Stimulated activated naive B cell treated with anti-CD40 and anti-IgM and Interleukin-4, amounts not matched to agents 10 μg/mL and 1 μg/mL and 100 μg/mL, for 72 hours (primary cell): ENCODE measurements at places on chromosomes 13 and 19.
A peak's percentile ranks its signal among the peaks of the same experiment; 100 is the strongest.

GRCh38 chr19:6590258-6590826 lies 608 bp downstream of the CD70 start:
- peak overlapping the region; percentile 94 for H3K27ac ChIP-seq
- H3K27me3 ChIP-seq = peaks cover 28% of the 10 kb centered on the region
- H3K36me3 ChIP-seq = peaks cover 40% of the 10 kb centered on the region
- H3K4me1 ChIP-seq = peaks cover 65% of the 10 kb centered on the region
- no peak for DNase-seq

GRCh38 chr13:108463340-108463739 lies 166.1 kb upstream of the MYO16 start:
- no peak for DNase-seq
- H3K4me1 ChIP-seq = no peaks in the 10 kb centered on the region
- no peak overlapping the region for H3K4me3 ChIP-seq
- H3K27ac ChIP-seq = no peak overlapping the region
- H3K36me3 ChIP-seq = no peaks in the 10 kb centered on the region

DNA sequence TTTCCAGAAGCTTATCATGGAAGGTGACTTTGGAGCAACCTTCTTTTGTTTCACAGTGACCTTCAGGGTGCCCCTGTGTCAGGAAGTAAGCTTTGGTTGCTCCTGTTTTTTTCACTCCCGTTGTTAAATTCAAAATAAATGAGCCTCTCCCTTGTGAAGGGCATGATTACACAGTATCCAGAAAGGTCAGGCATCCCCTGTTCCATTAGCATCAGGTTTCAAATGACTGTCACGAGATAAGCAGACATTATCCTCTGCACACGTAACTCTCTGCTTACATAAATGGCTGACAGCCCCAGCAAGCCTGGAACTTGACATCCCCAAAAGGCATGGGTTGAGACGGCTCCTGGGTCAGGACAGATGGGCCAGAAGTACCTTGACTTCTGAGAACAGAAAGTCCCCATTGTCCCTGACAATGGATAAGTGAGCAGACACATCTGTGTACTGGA lies 52.0 kb downstream of the RAB20 start:
- H3K36me3 ChIP-seq = peaks cover 2% of the 10 kb centered on the region
- H3K4me3 ChIP-seq = no peak overlapping the region
- H3K27ac ChIP-seq = no peak overlapping the region
- H3K27me3 ChIP-seq = peaks cover 4% of the 10 kb centered on the region
- H3K4me1 ChIP-seq = peaks cover 13% of the 10 kb centered on the region

DNA sequence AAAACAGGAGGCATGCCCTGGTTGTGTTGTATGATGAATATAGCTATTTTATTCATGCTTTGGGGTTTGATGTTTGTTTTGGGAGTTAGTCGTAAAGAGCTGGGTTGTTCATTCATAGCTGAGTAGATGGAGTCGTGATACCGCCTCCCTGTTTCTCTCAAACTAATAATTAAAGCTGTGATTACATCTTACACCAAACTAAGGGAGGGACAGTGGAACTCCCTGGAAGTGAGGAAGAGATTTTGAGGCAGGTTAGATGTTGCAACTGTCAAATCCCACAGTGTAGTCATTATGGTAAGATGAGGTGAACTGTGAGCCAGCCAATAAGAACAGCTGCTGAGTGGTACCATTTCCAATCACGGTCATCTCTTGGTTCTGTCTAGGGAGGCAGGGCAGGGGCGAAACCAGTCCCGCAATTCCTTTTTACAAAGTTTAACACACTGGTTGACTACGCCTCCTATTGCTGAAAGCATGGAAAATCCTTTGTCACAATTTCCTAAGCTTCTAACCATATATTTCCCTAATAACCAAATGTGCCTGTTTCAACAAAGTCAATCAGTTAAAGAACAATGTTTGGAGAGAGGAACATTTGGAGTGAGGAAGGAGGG lies 207.6 kb upstream of the SERP2 start:
- no peaks in the 10 kb centered on the region for H3K36me3 ChIP-seq
- no peak overlapping the region for H3K4me3 ChIP-seq
- no peak overlapping the region for H3K27ac ChIP-seq
- no peaks in the 10 kb centered on the region for H3K27me3 ChIP-seq
- no peak for DNase-seq

DNA sequence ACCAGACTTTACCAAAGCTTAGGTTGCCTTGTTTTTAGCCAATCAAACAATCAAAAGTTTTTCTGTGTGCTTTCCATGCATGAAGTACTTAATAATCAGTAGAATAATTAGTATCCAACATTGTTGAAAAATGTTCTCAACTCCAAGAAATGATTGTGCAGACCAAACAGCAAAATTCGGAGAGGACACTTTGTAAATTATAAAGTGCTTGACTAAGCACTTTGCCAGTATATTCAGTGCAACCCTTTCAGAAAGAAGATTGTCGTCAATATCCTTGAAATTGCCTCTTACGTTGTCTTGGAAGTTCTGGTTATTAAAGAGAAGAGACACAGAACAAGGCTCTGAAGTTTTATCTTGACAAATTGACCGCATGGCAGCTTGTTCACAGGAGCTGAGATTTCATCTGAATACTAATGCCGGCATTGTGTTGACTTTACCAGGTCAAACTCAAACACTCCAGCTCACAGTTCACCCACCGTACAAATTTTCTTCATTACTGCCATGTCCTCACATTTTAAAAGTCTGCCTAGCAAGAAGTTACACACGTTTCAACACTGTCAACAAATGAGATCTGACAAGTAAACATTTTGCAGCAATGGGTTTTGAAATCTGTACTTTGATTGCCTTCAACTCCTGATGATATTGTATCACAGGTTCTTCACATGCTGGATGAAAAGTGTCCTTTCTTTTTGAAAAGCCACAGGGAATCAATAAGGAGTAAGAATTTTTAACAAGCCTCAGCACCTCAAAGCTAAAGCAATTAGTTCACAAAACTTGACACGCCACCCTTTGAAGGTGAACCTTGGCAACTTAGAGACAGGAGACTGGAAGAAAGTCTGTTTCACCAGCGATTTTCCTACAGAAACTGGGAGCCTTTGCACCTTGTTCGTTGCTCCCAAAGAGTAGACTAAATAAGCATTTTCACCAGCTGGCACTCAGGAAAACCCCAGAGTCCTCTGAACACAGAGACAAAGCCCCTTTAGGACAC lies 150.9 kb downstream of the RFC3 start:
- H3K4me1 ChIP-seq = no peaks in the 10 kb centered on the region
- DNase-seq = no peak
- H3K36me3 ChIP-seq = no peaks in the 10 kb centered on the region

GRCh38 chr13:39016087-39016486 lies 21.8 kb downstream of the PROSER1 start:
- H3K36me3 ChIP-seq = peaks cover 63% of the 10 kb centered on the region
- DNase-seq = no peak
- H3K4me1 ChIP-seq = peaks cover 2% of the 10 kb centered on the region
- no peak overlapping the region for H3K4me3 ChIP-seq
- no peak overlapping the region for H3K27ac ChIP-seq
- H3K27me3 ChIP-seq = no peaks in the 10 kb centered on the region

DNA sequence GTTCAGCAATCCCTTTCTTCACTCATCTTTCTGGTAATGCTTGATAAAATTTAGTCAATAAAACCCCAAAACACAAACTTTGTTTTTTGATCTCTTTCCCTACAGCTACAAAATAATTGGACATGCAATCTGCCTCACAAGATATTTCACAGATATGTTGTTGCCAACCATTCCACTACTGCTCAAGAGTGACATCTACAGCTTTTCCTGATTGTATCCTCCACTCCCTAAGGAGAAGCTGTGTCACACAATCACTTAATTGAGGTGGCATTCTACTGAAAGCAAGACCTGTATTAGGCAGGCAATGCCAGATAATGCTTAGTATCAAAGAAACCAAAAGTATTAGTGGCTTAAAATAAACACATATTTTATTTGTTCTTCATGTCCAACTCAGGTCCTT lies 1646.2 kb upstream of the SPRY2 start:
- no peaks in the 10 kb centered on the region for H3K27me3 ChIP-seq
- no peak for DNase-seq
- no peak overlapping the region for H3K4me3 ChIP-seq
- H3K36me3 ChIP-seq = no peaks in the 10 kb centered on the region

- no peak overlapping the region for H3K4me3 ChIP-seq
- peaks cover 47% of the 10 kb centered on the region for H3K27me3 ChIP-seq
- H3K27ac ChIP-seq = no peak overlapping the region
- DNase-seq = no peak
Observed at GRCh38 chr19:39098365-39099269, 14.4 kb downstream of the ACP7 start.

DNA sequence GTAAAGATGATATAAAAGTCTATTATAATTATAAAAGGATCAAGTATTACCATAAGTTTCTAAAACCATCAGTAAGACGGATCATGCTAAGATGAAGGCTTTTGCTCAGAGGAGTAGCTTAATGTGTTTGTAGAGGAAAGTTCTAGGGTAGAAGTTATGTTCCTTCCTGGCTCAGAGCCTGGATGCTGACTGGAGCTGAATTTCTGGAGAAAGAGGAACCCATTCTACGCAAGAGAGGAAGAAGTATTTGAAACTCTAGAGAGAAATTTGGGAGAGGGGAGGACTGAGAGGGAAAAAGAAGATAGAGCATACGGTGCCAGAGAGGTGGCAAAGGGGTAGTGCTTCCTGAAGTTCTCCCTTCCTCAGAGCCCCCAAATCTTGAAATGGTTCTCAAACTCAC lies 51.4 kb upstream of the SGCG start:
- no peaks in the 10 kb centered on the region for H3K4me1 ChIP-seq
- no peak overlapping the region for H3K27ac ChIP-seq
- H3K27me3 ChIP-seq = no peaks in the 10 kb centered on the region
- H3K4me3 ChIP-seq = no peak overlapping the region

DNA sequence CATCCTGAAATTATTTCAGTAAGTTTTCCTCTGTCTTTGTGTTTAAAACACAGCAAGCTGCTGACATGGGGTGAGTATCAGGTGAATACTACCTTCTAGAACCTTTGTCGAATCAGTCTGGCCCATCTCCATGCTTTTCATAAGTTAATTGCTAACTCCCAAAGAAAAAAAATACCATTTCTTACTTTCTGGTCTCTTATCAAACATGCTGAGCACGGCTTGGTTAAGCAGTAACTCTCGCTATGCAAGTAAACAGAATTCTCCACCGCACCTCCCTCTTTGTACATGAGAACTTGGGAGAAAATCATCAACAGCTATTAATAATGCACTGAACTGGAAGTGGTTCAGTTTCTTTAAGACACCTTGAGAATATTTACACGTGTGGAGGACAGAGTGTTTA lies 88.6 kb downstream of the FGF9 start:
- DNase-seq = no peak
- no peaks in the 10 kb centered on the region for H3K36me3 ChIP-seq
- no peaks in the 10 kb centered on the region for H3K4me1 ChIP-seq
- no peak overlapping the region for H3K4me3 ChIP-seq
- peaks cover 6% of the 10 kb centered on the region for H3K27me3 ChIP-seq
- no peak overlapping the region for H3K27ac ChIP-seq

DNA sequence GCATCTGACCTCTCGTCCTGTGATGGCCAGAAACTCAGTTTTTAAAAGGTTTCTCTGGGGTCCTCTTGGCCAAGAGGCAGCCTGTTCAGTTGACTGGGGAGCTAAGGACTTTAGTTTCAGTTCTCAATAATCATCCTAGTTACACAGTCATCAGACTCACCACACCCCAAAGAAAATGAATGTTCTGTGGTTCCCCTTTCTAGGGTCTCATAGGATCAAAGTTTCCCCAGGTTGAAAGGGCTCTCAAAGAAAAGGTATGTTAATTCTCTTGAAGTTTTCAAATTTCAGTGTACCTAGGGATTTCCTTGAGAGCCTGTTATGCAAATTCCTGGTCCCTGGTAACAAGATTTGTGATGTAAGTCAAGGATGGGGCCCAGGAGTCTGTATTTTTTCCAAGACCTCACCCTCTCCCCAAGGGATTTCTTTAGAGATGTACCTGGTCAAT lies 94.9 kb downstream of the FAM216B start:
- H3K4me1 ChIP-seq = peaks cover 23% of the 10 kb centered on the region
- peak; percentile 29 for DNase-seq
- peaks cover 21% of the 10 kb centered on the region for H3K27me3 ChIP-seq
- peak overlapping the region; percentile 33 for H3K4me3 ChIP-seq

- no peaks in the 10 kb centered on the region for H3K4me1 ChIP-seq
- H3K36me3 ChIP-seq = no peaks in the 10 kb centered on the region
- H3K4me3 ChIP-seq = no peak overlapping the region
- H3K27me3 ChIP-seq = peaks cover 28% of the 10 kb centered on the region
- DNase-seq = no peak
Observed at GRCh38 chr19:33720691-33721682, 75.7 kb upstream of the KCTD15 start.

- no peak overlapping the region for H3K4me3 ChIP-seq
- no peaks in the 10 kb centered on the region for H3K36me3 ChIP-seq
- no peaks in the 10 kb centered on the region for H3K27me3 ChIP-seq
- DNase-seq = no peak
- H3K27ac ChIP-seq = no peak overlapping the region
- no peaks in the 10 kb centered on the region for H3K4me1 ChIP-seq
Observed at GRCh38 chr19:23409392-23410048, 14.2 kb upstream of the ZNF91 start.

GRCh38 chr13:108315273-108315672 lies 45.8 kb downstream of the TNFSF13B start:
- DNase-seq = no peak
- no peaks in the 10 kb centered on the region for H3K36me3 ChIP-seq
- peaks cover 26% of the 10 kb centered on the region for H3K4me1 ChIP-seq
- no peaks in the 10 kb centered on the region for H3K27me3 ChIP-seq
- no peak overlapping the region for H3K27ac ChIP-seq

- H3K27ac ChIP-seq = no peak overlapping the region
- no peak overlapping the region for H3K4me3 ChIP-seq
- H3K27me3 ChIP-seq = no peaks in the 10 kb centered on the region
- no peaks in the 10 kb centered on the region for H3K4me1 ChIP-seq
- no peak for DNase-seq
Observed at GRCh38 chr13:104773775-104774174, 1707.6 kb upstream of the SLC10A2 start.

DNA sequence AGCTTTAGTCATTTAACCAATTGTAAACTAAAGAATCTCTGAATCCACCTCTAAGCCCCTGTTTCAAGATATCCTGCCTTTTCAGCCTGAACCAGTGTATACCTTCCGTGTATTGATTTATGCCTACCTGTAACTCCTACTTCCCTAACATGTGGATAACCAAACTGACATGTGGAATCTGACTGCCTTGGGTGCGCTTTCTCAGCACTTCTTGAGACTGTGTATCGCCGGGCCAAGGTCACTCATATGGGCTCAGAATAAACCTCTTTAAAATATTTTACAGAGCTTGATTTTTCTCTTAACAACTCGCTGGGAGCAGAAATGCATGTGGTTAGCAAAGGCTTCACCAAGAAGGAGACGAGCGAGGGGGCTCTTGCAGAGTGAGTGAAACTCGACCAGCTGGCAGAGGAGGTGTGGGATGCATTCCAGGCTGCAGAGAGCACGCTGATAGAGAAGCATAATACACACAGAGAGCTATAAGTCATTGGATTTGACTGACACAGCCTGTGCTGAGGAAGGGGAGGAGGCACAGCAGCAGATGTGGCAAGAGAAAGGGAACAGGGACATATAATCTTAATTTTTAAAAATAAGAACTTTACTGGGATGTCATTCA lies 268.2 kb upstream of the MAB21L1 start:
- H3K27ac ChIP-seq = no peak overlapping the region
- no peaks in the 10 kb centered on the region for H3K36me3 ChIP-seq
- no peak for DNase-seq
- no peaks in the 10 kb centered on the region for H3K4me1 ChIP-seq
- H3K27me3 ChIP-seq = no peaks in the 10 kb centered on the region
